Skeletal muscle tissue (tissue), 5 donors: ENCODE measurements at places on chromosomes 16 and 17. TPM values are rescaled to one million over a fixed set of nuclear protein-coding genes. Genes with fewer than 3 reads are reported as not detected.

BIRC5 gene
- 11.0 TPM for total RNA-seq

SLC9A5 gene
- total RNA-seq = not detected

MYADML2 gene
- 16.7 TPM for total RNA-seq

ABCC11 gene
- not detected for total RNA-seq

C16orf74 gene
- total RNA-seq = 1.0 TPM

FAHD1 gene
- 23.0 TPM for total RNA-seq

CDH15 gene
- 124 TPM for total RNA-seq

TEKT3 gene
- not detected for total RNA-seq

EVPL gene
- total RNA-seq = under 0.01 TPM

DERL2 gene
- total RNA-seq = 26.1 TPM

CIITA gene
- total RNA-seq = 1.0 TPM

CPHXL gene
- total RNA-seq = not detected

FNDC8 gene
- total RNA-seq = not detected

TRAPPC1 gene
- 17.2 TPM for total RNA-seq

AATK gene
- 10.4 TPM for total RNA-seq

TPSG1 gene
- not detected for total RNA-seq

XYLT1 gene
- 9.4 TPM for total RNA-seq

NOXO1 gene
- 1.6 TPM for total RNA-seq

AANAT gene
- total RNA-seq = not detected

HOXB9 gene
- total RNA-seq = not detected

ABCA10 gene
- 17.7 TPM for total RNA-seq

GH1 gene
- total RNA-seq = not detected

MYH2 gene
- 43.8 TPM for total RNA-seq

NXPH3 gene
- 0.52 TPM for total RNA-seq

OR1A1 gene
- not detected for total RNA-seq

ABCC12 gene
- not detected for total RNA-seq

TP53TG3B gene
- not detected for total RNA-seq

KIF18B gene
- 1.0 TPM for total RNA-seq

KRT33A gene
- not detected for total RNA-seq

EPX gene
- 0.52 TPM for total RNA-seq

CCDC200 gene
- total RNA-seq = not detected

NPW gene
- not detected for total RNA-seq

SOX9 gene
- 6.3 TPM for total RNA-seq

CDR2L gene
- 2.6 TPM for total RNA-seq

CCDC154 gene
- under 0.01 TPM for total RNA-seq

SPATA22 gene
- 2.1 TPM for total RNA-seq
